ENCODE measurements at places on chromosomes 7 and 10.

- peak; percentile 44 for DNase-seq
Measured at GRCh38 chr10:125982260-125982948, 86.0 kb downstream of the FANK1 start.

DNA sequence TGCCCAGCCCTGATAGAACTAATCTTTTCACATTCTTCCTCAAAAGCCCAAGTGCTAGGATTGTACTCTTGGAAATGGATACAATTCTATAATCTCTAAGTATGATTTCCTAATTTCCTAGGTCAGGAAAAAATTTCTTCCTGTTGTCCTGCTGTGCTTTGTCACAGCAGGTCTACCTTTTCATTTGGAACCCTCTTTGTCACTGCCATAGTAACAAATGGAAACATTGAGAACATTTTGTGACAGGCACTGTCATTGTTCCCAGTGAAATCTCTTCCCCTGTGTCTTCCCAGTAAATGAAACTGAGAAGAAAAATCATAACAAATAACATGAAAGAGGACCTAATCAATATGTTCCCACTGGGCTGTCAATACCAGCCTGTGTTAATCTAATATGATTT is 150.9 kb upstream of the KAT6B start:
- no peak for DNase-seq

DNA sequence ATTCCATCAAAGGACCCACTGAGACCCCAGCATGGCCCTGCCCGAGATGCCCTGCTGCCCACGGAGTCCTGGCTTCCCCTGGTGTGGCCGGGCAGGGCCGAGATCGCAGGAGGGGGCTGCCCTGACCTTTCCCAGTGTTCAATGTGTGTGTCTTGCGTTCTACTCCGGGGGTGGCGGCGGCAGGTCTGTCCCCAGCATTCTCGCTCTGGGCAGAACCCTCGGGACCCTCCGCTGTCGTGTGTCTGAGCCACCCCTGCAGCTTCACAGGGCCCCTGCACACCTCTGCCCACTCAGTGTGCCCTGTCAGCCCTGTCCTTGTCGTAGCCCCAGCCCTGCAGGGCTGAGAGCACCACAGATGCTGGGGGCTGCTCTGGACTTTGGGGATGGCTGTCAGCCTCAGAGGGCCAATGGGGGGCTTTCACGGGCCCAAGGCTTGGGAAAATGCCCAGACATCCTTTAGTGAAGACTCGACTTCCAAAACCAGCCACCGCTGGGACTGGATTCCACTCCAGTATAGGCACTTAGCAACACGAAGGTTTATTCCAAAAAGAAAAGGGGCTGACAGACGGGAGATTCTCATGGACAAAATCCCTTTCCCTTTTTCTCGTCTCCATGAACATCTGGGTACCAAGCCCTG is 30.0 kb upstream of the KNDC1 start:
- no peak for DNase-seq

GRCh38 chr7:101555921-101556275 is 73.2 kb downstream of the MYL10 start:
- DNase-seq = no peak

GRCh38 chr7:116328161-116328560 is 117.8 kb downstream of the TES start:
- no peak for DNase-seq

- no peak for DNase-seq
Measured at GRCh38 chr7:103989200-103989784, at the start of gene RELN. Gene RELN (minus strand): TSS chr7:103989658. CDS start chr7:103989356, 302 bp downstream.

DNA sequence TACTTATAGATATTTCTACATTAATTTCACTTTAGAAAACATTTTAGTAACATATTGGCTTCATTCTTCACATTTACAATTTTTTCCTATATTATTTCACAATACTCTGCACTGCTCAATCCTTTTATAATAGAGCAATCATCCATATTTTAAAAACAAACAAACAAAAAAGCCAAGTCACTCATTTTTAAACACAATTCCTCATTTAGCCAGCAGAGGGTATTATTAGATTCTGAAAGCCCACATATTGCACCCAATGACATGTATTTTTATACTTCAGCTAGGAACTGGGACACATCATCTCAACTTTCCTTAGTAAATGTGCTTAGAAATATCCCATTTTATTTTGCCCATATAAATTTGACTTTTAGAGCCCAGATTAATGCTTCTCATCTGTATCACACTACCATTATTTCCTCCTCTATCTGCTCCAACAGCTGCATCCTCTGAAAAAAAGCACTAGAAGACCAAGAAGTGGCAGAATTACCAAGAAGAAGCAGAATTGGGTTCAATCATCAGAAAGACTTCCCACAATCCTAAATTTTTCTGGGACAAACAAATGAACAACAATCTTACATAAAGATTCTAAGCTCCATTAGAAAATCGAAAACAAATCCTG is 29.5 kb downstream of the CTNNA3 start:
- DNase-seq = peak; percentile 41

GRCh38 chr10:118365702-118366101 is 23.6 kb upstream of the FAM204A start:
- no peak for DNase-seq

GRCh38 chr10:73601486-73601921 is 10.4 kb upstream of the USP54 start:
- DNase-seq = no peak

DNA sequence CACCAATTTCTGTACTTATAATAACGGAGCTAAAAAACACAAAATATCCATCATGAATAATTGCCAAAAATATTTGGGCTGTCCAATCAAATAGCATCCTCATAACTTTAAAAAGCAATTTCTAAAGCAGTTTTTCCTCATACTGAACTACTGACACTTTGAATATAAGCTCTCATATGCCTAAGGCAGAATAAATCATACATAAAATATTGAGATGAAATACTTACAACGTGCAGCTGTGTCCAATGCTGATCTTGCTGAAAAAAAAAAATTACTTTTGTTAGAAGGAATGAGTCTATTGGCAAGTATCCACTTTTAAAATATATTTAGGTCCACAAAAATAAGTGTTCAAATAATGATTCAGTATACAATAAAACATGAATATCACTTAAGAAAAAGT is 24.2 kb downstream of the FAM3C start:
- DNase-seq = no peak

DNA sequence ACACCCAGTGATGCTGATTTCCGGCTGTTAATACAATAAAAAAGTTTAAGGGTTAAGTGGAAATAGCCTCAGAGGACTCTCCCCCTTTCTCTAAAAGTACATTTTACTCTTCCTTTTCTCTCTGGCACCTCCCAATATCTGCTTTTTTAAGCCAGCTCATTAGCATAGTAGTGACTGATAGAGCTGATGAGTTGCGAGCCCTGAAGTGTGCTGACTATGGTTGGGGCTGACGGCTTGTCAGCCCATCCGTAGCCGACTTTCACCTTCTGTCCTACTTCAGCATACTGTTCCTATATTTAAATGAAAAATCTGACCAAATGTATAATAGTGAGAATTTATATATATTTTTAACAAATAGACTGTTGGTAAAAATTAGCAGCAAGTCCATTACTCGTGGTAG is 80.0 kb downstream of the SHH start:
- DNase-seq = no peak

DNA sequence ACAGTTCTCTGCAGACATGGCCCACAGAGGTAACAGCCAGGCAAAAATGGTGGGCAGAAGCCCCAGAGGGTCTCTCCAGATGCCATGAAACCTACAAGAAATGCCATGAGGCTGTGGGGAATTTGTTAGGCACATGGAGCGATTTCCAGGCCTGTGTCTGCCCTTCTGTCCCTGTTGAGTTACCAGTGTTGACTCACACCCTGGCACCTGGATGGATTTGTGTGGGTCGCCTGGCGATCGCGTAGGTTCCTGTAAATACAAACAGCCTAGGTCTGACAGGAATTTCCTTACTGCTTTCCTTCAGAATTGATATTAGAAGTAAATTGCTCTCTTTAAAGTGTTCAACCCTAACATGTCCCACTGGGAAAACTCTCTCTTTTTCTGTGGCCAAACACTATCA is 164.9 kb upstream of the EEPD1 start:
- no peak for DNase-seq

DNA sequence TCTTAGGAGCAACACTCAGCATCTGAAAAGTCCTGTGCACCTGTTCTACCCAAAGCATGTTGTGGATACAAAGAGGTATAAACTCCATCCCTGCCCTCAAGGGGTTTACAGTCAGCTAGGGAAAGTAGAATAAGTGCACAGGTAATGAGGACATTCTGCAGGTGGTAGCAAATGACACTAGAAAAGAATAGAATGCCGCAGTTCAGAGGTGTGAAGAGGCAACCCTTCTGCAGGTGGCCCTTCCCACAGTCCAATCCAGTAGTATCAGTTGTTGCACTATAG is 36.7 kb downstream of the WBP1L start:
- DNase-seq = no peak

DNA sequence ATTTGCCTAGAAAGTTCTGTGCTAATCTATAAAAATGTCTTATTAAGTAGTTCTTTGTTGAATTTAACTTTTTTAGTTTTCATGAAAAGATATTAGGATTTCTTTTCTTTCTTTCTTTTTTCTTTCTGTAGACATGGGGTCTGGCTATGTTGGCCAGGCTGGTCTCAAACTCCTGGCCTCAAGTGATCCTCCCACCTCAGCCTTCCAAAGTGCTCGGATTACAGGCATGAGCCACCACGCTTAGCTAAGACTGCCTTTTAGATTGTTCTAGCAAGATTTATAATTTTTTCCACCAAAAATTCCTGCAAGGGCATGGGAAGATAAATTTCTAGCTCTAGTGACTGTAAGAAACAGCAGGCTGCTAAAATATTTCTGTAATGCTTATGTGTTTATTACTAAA is 140.5 kb downstream of the WDR37 start:
- DNase-seq = no peak

DNA sequence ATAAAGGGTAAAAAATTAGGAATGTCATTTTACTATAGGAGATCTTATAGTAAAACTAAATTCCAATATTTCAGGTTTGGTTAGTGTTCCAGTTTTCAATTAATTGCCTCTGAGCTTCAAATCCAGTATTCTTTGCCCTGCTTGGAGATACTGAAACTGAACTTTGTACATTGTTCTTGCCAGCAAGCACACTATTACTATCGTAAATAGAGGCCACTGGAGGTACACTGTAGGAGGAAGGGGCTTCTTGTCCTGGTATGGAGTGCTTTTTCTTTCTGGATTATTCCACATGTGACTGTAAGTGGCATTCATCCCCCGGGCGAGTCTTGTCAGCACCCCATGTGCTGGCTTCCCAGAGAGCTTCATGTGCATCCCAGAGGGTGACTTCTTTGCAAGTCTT is 234.7 kb upstream of the PTPRZ1 start:
- DNase-seq = no peak

GRCh38 chr7:2926896-2927405 is 82.8 kb upstream of the GNA12 start:
- no peak for DNase-seq

DNA sequence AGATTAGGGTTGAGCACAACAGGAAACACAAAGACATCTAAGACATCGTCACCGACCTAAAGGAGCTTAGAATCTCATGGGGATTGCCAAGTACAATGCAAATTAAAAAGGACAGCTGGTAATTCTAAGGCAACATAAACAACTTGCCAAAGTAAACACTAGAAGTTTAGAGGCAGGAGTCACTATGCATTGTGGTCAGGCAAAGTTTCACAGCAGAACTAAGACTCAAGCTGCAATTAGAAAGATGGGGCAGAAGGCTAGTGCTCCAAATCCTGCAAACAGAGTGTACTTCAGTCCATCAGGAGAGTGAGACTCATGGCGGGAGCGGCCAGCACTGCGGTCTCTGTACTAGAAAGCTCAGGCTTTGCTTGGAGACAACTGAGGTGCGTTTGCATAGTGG is 52.7 kb downstream of the HIPK2 start:
- no peak for DNase-seq

DNA sequence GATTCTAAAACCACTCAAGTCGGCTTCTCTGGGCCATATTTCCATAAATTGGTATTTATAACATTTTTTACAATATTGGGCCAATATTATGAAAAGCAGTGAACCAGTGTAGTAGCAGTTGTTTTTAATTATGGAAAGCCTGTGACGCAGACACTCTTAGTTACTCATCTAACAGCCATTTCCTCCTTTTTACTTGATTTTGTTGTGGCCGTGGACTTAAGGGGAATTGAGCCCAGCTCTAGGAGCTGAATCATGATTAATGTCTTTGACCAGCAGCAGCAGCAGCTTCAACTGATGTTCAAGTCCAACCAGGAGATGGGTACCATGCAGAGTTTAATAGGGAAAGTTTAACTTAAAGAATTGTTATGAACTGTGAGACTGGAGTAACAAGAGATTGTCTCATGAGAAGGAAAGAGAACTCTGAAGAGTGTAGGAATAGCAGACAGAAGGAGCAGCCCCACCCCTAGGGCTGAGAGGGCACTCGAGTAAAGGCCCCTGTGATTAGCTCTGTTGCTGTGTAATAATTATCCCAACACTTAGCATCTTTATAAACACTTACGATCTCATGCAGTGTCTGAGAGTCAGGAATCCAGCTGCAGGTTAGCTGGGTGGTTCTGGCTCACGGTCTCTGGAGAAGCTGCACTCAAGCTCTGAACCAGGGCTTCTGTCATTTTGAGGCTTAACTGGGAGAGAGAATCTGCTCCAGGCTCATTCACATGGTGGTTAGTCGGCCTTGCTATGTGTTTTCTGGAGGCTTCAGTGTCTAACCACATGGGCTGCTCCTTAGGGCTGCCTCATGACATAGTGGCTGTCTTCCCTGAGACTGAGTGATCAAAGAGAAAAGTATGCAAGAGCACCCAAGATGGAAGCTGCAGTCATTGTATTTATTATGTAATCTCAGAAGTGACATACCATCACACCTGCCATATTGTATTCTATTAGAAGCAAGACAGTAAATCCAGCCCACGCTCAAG is 4.6 kb downstream of the LANCL2 start:
- no peak for DNase-seq

GRCh38 chr10:103658049-103658577 is 164.6 kb downstream of the NEURL1 start:
- no peak for DNase-seq

- DNase-seq = no peak
Measured at GRCh38 chr7:31512166-31512565, 1.7 kb upstream of the ITPRID1 start.

DNA sequence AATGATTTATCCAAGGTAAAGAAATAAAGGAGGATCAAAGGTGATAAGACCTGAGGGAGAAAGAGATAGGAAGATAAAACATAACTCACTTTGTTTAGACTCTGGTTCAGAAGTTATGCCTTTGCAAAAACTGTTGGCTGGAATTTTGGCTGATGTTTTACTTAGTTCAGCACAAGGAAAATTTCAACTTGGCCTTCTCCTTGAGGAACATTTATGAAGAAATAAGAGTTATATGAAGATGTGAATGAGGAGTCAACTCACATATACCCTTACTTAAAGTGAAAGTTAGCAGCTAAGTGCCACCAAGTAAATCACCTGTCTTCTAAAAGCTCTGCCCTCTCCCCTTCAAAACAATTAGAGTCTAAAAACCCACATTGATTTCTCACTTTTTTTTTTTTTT is 39.7 kb upstream of the COL1A2 start:
- DNase-seq = no peak

DNA sequence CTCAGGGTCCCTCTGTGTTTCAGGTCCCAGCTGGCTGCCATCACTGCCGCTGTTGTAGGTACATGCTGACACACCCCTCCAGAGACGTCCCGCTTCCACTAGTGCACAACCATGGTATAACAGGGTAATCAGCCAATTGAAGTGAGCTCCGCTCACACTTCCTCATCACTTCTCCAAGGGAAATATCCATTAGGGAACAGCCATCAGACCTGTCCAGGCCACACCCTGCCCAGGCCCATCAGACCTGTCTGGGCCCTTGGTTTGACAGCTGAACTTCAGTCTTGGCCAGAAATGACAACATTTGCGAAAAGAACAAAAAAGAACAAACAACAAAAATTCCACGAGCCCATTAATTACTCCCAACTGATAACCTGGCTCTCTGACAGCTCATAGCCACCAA is 11.0 kb upstream of the MYH16 start:
- DNase-seq = no peak
